ENCODE measurements at places on chromosomes 13 and 19. TPM values are rescaled to one million over a fixed set of nuclear protein-coding genes. Genes with fewer than 3 reads are reported as not detected.

Gene CATSPERD
- not detected for total RNA-seq

Gene SELENOV
- total RNA-seq: 0.35 TPM

Gene TNFRSF19
- 0.13 TPM for total RNA-seq

Gene ZNF8
- total RNA-seq: 6.4 TPM

Gene CDC42EP5
- 25.1 TPM for total RNA-seq

Gene CNMD
- total RNA-seq: not detected

Gene ZNF724
- 8.7 TPM for total RNA-seq

Gene FGF22
- not detected for total RNA-seq

Gene TUBB4A
- not detected for total RNA-seq

Gene CEACAM1
- 1.6 TPM for total RNA-seq

Gene NPAS1
- total RNA-seq: 1.4 TPM

Gene SPRY2
- 15.8 TPM for total RNA-seq

Gene HIF3A
- 0.25 TPM for total RNA-seq

Gene PSG1
- not detected for total RNA-seq

Gene NLRP4
- 1.7 TPM for total RNA-seq

Gene MEDAG
- total RNA-seq: not detected

Gene ZNF600
- total RNA-seq: 27.9 TPM

Measured in PC-9 (cell line).